WTC11 (cell line): ENCODE measurements at places on chromosomes 7 and 10.

DNA sequence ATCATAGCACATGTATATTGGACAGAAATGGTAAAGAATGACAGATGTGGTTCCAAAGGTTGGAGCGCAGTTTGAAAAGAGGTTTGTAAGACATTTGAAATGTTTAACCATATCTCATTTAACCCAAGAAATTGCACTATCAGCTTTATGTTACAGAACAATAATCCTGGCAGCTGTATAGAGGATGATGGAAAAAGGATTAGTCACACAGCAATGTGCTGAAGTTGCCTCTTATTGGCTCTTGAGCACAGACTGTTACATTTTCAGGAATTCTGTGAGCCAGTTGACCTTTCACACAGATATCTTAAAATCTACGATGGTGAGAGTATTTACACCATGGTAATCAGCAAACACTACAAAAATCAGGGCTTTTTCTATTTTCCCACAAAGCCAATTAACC is 3.9 kb downstream of the COG5 start:
- peaks cover 18% of the 10 kb centered on the region for H3K4me1 ChIP-seq
- H3K27me3 ChIP-seq: no peaks in the 10 kb centered on the region
- peaks cover 12% of the 10 kb centered on the region for H3K36me3 ChIP-seq
- no peak overlapping the region for H3K27ac ChIP-seq

- H3K27me3 ChIP-seq: no peaks in the 10 kb centered on the region
- no peak overlapping the region for H3K4me3 ChIP-seq
- no peak for DNase-seq
- H3K36me3 ChIP-seq: no peaks in the 10 kb centered on the region
- peaks cover 13% of the 10 kb centered on the region for H3K4me1 ChIP-seq
Measured at GRCh38 chr7:135147341-135147898, 452 bp upstream of the TMEM140 start.

GRCh38 chr7:13279854-13280435 is 592.5 kb downstream of the ARL4A start:
- no peaks in the 10 kb centered on the region for H3K27me3 ChIP-seq
- DNase-seq: no peak
- no peak overlapping the region for H3K4me3 ChIP-seq

DNA sequence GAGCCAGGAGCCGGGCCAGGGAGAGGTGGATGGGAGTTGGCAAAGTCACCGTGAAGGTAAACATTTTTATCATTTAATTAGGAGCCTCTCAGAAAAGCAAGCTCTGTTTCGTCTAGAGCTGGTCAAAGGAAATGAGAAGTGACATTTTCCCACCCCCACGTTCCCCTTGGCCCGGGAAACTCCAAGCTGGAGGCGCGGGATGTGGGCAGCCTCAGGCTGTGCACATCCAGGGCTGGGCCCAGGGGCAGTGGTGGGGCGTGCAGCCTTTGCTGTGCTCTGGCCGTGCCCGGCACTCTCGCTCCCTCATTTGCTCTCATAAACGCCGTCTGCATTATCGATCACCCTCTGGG is 135.6 kb upstream of the RET start:
- H3K27me3 ChIP-seq: no peaks in the 10 kb centered on the region; the same call in 1 of the 2 replicates
- H3K4me3 ChIP-seq: no peak overlapping the region
- no peaks in the 10 kb centered on the region for H3K36me3 ChIP-seq
- DNase-seq: no peak
- H3K27ac ChIP-seq: no peak overlapping the region
- peaks cover 5% of the 10 kb centered on the region for H3K4me1 ChIP-seq

DNA sequence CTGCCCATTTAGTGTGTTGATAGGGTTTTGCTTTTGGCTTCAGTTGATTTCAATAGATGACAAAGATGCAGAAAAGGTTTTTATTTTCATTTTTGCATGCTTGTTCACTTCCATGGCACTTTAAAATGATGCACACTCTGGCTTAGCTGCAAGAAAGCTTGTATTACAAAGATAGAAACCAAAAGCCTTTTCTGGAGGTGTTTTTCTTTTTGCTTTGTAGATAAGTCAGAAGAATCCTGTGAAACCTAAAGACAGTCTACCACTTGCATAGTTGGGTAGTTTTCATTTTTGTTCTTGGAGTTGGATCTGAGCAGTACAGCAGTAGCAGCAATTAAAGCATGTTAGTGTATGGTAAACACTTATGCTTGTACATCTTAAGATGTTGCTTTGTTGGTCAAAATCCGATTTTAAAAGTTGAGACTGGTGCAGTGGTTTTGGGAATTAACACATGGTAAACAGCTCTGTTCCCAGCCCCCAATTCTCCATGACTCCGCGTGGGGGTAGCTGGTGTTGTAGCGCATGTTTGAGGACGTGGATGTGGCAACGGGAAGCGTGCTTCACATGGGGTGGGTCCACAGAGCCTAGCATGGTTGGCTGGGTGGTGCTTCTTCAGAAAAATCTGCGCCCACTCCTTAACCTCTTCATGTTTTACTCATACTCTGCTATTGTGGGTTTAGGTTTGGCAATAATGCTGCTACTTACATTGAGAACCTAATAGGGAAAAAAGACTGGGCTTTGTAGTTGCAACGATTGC is 19.8 kb downstream of the CCNY start:
- H3K27ac ChIP-seq: 0 out of 2 replicates have a peak overlapping the region, but pooled peaks have one; percentile 66
- H3K4me3 ChIP-seq: no peak overlapping the region
- no peaks in the 10 kb centered on the region for H3K36me3 ChIP-seq
- no peaks in the 10 kb centered on the region for H3K27me3 ChIP-seq
- H3K4me1 ChIP-seq: peaks cover 26% of the 10 kb centered on the region

GRCh38 chr7:70492625-70493024 is 639.3 kb upstream of the GALNT17 start:
- peaks cover under 1% of the 10 kb centered on the region; the same call in 1 of the 2 replicates for H3K4me1 ChIP-seq
- no peak overlapping the region for H3K27ac ChIP-seq
- DNase-seq: no peak
